ENCODE measurements at places on chromosomes 6 and 20.

DNA sequence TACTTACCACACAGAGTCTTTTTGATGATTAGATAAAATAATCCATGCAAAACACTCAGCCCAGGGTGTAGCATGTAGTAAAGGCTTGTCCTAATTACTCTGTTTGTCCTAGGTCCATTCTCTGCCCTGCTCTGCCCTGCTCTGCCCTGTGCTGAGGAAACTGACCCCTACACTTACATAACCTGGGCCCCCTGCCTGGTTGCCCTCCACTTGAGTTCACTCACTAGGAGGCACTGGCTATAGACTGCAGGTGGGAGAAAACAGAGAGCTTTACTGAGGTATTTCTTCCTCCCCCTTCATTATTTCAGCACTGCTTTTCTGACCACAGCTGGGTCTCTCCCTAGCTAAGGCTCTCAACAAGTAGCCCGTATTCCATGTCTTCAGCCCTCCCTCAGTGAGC is 70.9 kb upstream of the TBX18 start:
- DNase-seq: no peak

- DNase-seq: no peak
These were observed 103.0 kb downstream of the ADGRB3 start for GRCh38 chr6:68738039-68738438.

DNA sequence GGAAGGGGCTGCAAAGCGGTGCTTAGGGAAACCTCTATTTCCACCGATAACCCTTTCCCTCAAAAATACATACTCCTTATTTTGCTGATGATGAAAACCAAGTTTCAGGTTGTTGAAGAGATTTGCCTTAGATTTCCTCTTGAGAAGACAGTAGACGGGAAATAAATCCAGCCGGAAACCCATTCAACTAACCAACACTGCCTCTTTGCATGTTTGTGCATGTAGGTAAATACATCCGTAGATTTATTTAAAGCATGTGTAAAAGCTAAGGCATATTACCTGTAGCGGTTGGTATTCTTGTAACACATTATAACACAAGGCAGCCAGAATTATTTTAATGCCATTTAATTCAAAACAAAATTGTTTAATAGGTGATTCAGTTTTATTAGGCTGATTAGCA is 136.3 kb upstream of the SLC22A23 start:
- DNase-seq: no peak

- DNase-seq: no peak
These were observed 582.6 kb upstream of the ZNF337 start for GRCh38 chr20:26279238-26279637.

DNA sequence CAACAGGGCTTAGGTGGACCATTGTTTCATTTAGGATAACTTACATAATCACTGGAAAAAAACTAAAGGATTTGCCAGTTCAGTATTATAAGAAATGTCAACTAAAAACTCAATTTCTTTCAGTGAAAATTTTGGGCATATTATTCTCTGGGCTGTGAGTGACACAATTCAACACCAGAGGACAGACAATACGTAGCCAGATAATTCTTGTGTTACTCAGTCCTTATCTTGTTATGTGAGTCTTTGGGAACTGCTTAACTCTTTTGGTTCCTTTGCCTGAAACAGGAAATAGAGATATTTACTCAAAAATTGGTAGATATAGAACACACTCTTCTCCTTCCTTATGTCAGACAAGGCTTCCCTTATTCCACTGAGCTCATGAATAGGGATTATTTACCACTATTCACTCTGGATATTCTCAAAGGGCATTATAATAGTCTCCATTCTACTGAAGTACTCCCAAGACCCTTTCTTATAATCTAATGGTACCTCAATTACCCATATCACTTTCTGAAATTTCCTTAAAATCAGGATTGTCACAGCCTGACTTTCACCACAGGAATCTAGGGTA is 4.9 kb upstream of the BEND6 start:
- DNase-seq: no peak

GRCh38 chr6:26197636-26197932 is 110.4 kb downstream of the HFE start:
- no peak for DNase-seq

GRCh38 chr6:7216941-7217621 is 95.9 kb downstream of the SSR1 start:
- no peak for DNase-seq

GRCh38 chr6:38503032-38503773 is 136.5 kb downstream of the BTBD9 start:
- DNase-seq: no peak

DNA sequence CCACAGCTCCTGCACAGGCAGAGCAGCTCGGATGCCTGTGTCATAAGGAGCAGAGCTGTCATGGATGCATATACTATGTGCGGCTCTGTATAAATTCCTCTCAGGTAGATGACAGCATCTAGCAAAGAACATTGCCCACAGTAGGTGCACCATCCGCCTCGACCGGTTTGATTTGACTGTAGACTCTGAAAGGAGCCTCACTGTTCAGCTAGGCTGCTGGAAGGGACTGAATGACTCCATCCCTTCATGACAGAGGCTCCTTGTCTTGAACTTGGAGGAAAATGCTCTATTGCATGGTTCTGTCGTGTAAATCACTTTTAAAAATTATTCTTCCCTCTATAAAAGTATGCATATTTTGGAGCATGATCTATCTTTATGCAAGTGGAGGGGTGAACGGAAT is 128.8 kb upstream of the QKI start:
- no peak for DNase-seq

DNA sequence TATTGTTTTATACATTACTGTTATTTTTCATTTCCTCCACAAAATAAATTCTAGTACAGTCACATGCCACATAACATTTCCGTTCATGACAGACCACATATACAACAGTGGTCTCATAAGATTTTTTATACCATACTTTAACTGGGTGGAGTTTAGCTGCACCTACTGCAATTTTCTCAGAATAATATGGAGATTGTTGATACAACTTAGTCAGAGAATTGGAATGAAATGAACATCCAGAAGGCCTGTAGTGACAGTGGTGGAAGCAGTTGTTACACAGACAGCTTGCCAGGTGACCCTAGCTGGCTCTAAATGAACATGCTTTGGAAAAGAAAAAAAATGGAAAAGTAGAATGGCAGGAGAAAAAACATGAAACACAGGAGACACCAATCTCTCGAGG is 183.2 kb upstream of the TCF21 start:
- DNase-seq: no peak

- DNase-seq: no peak
These were observed 169.4 kb downstream of the SYNDIG1 start for GRCh38 chr20:24638591-24639548.

GRCh38 chr6:106560996-106561685 is 68.2 kb downstream of the RTN4IP1 start:
- DNase-seq: no peak

DNA sequence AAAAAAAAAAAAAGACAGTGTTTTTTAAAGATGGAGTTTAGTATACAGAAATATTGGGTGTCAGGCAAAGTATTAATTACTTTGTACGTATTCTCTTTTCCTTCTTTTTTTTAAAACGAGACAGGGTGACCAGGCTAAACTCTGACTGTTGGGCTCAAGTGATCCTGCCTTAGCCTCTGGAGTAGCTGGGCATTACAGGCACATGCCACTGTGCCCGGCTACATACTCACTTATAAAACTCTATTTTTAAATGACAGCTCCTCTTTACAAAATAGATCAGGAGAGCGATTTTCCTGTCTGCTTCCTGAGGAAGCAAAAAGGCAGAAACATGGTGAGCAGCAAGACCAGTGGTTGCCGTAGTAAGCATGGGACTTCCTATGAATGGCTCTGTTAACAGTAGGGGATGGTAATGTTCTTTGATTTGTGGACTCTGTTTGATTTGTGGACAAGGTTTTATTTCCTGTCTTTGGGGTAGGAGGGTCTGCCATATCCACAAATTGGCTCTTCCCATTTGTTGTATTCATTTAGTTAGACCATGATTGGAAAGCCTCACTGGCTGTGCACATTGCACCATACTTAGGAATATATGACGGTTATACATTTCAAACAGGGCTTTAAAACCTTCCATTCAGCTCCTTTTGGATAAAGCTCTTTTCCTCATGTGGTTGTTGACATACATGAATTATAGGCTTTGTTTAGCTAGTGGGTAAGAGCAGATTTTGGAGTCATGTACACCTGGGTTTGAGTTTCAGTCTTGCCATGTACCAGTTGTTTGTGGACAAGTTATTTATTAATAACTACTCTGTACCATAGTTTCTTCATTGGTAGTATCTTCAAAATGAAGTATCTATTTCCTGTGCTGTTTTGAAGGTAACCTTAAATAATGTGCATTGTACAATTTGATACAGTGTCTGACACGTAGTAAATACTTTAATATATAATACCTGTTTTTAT is 45.1 kb downstream of the PTPRA start:
- no peak for DNase-seq

GRCh38 chr6:32153564-32154513 is at the start of gene PPT2:
Gene PPT2 (plus strand): TSS chr6:32154141. CDS start chr6:32154595, 454 bp downstream.
- DNase-seq: peak; percentile 89

- no peak for DNase-seq
These were observed 335.2 kb downstream of the ZFAND3 start for GRCh38 chr6:38154731-38155130.

Data from frontal cortex (tissue), 4 donors.